ENCODE measurements at places on chromosomes 1 and 21.

GRCh38 chr1:33435096-33435820, 4.4 kb upstream of the PHC2 start:
- no peak for DNase-seq

DNA sequence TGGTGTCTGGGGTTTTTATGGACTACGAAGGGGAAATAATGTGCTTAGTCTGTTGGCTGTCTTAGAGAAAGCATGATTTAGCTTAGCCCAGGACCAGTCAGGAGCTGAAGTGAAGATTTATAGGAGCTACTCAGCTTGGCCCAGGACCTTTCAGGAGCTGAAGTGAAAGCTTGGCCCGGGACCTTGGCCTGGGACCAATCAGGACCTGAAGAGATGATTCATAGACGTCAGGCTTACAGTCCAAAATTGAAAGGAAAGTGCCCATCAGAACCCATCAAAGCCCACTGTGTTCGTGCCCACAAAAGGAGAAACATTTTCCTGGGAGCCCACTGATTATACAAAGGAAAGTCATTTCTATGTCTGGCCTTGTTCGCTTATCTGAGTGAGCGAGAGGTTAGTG, 35.6 kb downstream of the MSTO1 start:
- no peak for DNase-seq

- no peak for DNase-seq
These were observed 128.8 kb upstream of the COA6 start for GRCh38 chr1:234244482-234244881.

GRCh38 chr1:78491451-78492071, 787 bp downstream of the PTGFR start:
- no peak for DNase-seq

- DNase-seq, result no peak
These were observed 9.4 kb upstream of the CRABP2 start for GRCh38 chr1:156714830-156715229.

DNA sequence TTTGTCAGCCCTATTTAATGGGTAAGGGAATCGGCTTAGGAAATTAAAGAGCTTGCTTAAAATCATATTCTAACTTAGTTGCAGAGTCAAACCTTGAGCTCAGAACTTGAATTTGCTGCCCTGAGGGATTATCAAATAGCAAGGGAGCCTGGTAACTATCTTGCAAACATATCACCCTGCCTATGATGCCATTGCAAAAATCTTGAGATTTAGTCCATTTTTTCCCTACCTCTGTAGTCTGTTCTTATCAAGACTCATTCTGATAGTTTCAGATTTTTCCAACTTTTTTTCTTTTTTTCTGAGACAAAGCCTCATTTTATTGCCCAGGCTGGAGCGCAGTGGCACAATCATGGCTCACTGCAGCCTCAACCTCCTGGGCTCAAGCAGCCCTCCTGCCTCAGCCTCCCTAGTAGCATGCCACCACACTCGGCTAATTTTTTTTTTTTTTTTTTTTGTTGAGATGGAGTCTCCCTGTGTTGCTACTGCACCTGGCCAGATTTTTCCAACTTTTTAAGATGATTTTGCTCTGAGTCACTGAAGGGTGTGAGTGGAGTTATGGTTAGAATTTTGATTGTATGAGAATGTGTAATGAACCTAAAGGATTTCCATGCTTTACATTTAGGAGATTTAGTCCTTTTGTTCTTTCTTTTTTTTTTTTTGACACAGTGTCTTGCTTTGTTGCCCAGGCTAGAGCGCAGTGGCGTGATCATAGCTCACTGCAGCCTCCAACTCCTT, 12.2 kb downstream of the SARS1 start:
- no peak for DNase-seq

- no peak for DNase-seq
These were observed 38.5 kb upstream of the LDLRAP1 start for GRCh38 chr1:25504706-25505595.

DNA sequence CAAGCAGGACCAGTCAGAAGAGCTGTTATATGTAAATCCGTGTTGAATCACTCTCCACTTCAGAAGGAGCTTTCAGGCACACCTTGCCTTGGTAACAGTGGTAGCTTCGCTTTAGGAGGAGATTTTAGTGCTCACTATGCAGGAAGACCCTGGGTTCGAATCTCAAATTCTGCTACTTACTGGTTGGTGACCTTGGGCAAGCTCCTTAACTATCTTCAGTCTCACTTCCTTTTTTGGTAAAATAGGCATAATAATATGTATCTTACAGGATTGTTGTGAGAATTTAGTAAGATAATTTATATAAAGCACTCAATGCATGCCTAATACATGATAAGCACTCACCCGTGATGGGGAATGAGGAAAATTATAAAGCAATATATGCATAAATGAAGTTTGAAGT, 46.7 kb upstream of the GPR52 start:
- no peak for DNase-seq

- DNase-seq, result no peak
These were observed 1.7 kb downstream of the PLEKHM2 start for GRCh38 chr1:15685820-15686219.

DNA sequence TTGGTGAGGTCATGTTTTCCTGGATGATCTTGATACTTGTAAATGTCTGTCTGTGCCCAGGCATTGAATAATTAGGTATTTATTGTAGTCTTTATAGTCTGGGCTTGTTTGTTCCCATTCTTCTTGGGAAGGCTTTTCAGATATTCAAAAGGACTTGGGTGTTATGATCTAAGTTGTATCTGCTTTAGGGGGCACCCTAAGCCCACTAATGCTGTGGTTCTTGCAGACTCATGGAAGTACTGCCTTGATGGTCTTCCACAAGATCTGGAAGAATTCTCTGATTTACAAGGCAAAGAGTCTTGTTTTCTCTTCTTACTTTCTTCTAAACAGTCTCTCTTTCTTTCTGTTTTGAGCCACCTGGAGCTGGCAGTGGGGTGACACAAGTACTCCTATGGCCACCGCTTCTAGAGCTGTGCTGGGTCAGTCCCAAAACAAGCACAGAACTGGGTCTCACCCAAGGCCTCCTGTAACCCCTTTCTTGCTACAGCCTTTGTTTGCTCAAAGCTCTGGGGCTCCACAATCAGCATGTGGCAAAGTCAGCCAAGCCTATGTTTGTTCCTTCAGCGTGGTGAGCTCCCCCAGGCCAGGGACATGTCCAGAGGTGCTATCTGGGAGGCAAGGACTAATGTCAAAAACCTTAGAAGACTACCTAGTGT, 12.6 kb downstream of the VN1R5 start:
- DNase-seq, result no peak

DNA sequence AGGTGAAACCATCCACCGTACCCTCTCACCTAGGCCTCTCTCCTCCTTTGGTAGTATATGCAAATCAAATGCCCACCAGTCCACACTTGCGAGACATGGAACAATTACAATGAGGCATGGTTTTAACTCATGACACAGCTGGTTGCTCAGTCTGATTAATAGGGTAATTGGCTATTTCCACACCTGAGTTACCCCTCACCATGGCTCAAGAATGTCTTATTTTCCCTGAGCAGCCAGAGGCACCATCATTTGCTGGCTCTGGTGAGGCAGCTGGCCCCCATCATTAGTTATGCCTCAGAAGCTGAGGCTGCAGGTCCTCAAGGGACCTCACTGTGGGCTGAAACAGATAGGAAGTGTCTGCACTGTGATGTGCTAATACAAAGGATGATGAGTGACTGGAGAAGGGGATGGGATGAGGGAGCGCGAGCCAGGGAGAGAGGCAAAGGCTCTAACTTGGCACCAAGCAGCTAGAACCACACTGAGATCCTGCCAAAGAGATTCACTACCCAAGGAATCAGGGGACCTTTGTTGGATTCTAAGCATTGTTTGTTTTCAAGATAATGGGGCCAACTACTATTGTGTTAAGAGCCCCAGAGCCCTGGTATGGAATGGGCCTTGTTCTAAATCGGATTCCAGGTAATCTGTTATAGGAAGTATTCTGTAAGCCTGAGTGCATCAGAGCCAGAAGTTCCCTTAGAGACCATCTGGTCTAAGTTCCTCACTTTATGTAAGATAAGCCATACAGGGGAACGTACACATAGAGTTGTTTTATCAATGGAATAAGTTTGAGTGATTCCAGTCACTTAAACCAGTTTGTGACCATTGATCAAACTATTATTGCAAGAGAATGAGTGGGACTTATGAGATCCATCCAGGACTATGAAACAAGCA, 80.0 kb upstream of the CNTN2 start:
- DNase-seq, result no peak

- DNase-seq, result no peak
These were observed 431.0 kb downstream of the DPYD start for GRCh38 chr1:97489834-97490233.

GRCh38 chr1:209741889-209742288, 14.0 kb upstream of the TRAF3IP3 start:
- DNase-seq, result no peak

- DNase-seq, result no peak
These were observed 535.7 kb downstream of the COL11A1 start for GRCh38 chr1:102572637-102573036.

DNA sequence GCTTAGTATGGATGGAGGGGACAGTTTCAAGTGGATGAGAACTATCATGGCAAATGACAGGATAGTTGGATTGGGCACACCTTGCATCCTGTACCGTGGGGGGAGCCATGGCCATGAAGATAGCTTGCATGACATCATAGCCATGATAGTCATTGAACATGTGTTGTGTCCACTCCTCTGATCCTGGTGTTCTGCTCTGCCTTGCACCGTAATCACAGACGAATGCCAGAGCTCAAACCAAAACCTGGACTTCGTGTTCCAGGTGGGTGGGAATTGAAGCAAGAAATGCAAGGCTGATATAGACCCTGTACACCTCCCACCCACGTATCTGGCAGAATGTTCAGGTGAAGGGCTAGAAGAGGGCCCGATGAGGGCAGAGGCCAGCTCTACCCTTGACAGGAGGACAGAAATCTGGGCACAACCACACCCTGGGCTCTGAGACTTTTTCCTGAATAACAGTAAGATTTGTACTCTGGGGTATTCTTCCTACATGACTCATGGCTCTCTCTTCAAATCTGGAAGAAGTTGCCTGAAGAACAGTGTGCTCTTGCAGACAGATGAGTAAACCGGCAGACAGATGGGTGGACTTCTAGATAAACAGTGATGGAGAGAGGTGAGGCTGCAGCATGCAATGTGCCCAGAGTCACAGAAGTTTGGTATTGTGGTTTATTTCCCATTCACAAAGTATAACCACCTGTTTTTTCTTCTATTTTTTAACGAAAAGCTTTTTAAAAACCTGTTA, 45.0 kb downstream of the KCNJ6 start:
- DNase-seq, result no peak

DNA sequence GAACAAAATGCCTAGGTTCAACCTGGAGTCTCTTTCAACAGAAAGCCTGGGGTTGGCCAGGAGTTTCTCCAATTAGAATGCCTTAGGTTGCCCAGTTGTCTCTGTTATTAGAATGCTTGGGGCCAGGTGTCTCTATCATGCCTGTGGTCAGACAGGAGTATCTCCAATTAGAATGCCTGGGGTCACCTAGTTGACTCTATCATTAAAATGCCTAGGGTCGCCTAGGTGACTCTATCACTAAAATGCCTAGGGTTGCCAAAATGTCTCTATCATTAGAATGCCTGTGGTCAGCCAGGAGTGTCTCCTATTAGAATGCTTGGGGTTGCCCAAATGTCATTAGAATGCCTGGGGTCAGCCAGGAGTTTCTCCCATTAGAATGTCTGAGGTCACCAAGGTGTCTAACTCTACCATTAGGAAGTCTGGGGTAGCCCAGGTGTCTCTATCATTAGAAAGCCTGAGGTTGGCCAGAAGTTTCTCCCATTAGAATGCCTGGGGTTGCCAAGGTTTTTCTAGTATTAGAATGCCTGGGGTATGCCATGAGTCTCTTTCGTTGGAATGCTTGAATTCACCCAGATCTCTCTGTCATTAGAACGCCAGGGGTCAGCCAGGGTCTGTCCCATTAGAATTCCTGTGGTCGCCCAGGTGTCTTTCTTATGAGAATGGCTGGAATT, 57.9 kb downstream of the RNF187 start:
- DNase-seq, result no peak

DNA sequence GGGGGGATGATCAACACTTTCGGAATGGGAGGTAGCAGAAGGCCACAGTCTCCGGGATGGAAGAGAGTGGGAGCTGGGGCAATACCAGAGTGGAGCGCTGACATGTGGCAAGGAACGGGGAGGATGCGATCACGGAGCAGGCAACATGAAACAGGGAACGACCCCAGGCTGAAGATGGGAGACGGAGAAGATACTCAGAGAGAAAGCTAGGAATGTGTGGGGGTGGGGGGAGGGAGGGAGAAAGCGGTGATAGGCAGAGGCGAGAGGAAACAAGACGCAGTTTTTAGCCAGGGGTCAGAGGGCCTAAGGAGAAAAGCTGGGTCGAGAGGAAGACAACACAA, 577 bp downstream of the RAB3GAP2 start:
- DNase-seq, result peak; percentile 8

GRCh38 chr1:64163970-64164369, 39.5 kb upstream of the UBE2U start:
- DNase-seq, result no peak

GRCh38 chr1:66999640-67000400, 54.1 kb downstream of the SLC35D1 start:
- DNase-seq, result no peak

DNA sequence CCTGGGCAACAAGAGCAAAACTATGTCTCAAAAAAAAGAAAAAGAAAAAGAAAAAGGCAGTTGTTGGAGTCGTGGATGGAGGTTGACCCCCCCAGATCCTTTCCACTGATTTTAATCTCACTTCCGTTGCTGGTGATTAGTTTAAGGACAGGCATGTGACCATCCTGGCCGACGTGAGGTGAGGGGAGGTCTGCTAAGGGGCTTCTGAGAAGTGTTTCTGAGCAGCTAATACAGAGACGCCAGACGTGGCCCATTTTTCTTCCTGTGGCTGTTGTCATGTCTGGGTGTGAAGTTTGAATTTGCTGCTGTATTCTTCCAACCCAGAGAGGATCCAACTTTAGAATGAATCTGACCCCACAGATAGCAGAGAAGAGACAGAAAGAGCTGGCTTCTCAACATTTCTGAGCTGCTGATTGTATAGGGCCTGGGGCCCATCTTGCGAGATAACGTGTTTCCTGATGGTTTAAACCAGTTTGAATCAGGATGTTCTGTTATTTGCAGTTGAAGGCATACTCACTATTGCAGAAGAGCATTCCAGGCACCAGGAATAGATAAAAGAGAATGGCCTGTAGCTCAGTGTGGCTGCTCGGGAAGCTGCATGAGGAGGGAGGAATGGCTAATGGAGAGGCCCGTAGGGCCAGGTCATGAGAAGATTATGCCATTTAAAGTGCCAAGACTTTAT, 22.8 kb upstream of the SSBP3 start:
- DNase-seq, result no peak

GRCh38 chr1:30550365-30551220, 172.8 kb downstream of the MATN1 start:
- DNase-seq, result no peak

DNA sequence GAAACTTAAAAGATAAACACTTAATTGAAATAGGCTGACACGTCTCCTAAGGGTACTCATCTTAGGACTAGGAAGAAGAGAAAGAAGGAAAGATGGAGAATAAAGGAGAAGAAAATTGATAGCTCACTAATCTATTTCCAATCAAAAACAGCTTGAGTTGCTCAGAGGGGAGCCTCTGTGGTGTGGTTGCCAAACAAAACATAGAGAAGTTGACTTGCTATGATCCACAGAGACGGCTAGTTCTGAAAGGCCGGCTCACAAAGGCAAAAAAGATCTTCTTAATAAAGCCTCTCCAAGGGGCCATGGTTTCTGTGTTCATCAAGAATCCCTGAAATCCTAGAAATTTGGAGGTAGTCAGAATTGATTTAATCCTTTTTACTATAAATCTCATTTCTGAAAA, 644.1 kb downstream of the LMO4 start:
- DNase-seq, result no peak
